Activated CD8-positive, alpha-beta memory T cell treated with anti-CD3 and anti-CD28 coated beads, Interleukin-2, amount 10 ng/mL, durations not matched to agents 7 days and 5 days (primary cell): ENCODE measurements at places on chromosomes 12 and 14.

- DNase-seq = no peak
Measured at GRCh38 chr14:78401866-78402265, 231.7 kb downstream of the NRXN3 start.

- no peak for DNase-seq
Measured at GRCh38 chr12:40444174-40444573, 219.4 kb downstream of the LRRK2 start.

- DNase-seq = no peak
Measured at GRCh38 chr14:29806124-29806517, 121.5 kb downstream of the PRKD1 start.

GRCh38 chr12:63404611-63405010 is 253.6 kb upstream of the AVPR1A start:
- no peak for DNase-seq

GRCh38 chr12:97260786-97261185 is 201.8 kb upstream of the RMST start:
- no peak for DNase-seq

GRCh38 chr12:27179400-27180214 is 64.5 kb upstream of the STK38L start:
- DNase-seq = peak; percentile 58

- no peak for DNase-seq
Measured at GRCh38 chr12:115255257-115255656, 571.3 kb upstream of the TBX3 start.

GRCh38 chr14:71632440-71632946 is 299.7 kb upstream of the RGS6 start:
- DNase-seq = no peak

DNA sequence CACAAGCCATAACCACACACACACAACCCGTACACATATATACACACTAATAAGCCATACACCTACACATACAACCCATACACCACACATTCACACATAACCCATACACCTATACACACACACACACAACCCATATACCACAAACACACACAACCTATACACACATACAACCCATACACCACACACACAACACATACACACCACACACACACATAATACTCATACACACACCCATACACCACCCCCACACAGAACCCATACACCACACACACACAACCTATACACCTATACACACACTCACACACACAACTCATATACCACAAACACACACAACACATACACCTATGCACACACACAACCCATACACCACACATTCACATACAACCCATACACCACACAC is 44.1 kb downstream of the TMEM121 start:
- no peak for DNase-seq

GRCh38 chr14:72634691-72635616 is 258.9 kb downstream of the DPF3 start:
- DNase-seq = peak; percentile 19

DNA sequence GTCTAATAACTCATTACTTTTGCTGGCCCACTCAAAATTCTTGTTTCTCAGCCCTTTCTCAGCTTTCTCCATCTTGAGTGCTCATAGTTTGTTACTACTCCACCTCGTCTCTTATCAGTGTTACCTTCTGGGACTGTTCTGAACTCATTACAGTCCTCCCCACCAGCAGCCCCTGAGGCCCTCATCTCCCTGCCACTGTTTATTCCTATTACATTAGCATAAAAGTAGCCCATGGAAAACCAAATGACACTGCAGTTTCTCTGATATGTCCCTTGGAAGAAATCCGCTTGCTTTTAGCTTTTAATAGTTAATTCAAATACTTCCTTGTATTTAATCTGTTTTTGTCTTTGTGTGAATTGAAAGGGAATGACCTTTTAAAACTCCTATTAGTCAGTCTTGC is 7.6 kb downstream of the AKAP6 start:
- no peak for DNase-seq

- peak; percentile 55 for DNase-seq
Measured at GRCh38 chr14:73787486-73788316, 63.9 kb upstream of the PTGR2 start.

DNA sequence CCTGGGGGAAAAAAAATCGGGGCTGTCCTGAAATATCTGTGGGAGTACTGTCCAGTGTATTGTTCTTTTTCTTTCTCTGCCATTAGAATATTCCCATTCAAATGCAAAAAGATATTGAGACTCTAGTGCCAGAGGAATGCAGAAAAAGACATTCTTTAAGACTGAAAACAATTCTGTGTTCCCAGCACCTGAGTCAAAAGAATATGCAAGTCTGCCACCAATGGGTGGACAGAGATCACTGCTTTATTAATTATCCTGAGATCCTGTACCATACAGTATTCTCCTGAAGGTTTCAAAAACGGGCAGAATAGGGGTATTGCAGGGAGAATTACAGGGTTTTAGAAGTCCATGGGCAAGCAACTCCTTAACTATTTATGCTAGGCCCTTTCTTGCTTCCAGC is 361.8 kb downstream of the C12orf50 start:
- no peak for DNase-seq

- DNase-seq = peak; percentile 68
Measured at GRCh38 chr12:98741196-98741555, 96.1 kb downstream of the APAF1 start.

- no peak for DNase-seq
Measured at GRCh38 chr12:110370732-110371231, 32.7 kb downstream of the ANAPC7 start.

DNA sequence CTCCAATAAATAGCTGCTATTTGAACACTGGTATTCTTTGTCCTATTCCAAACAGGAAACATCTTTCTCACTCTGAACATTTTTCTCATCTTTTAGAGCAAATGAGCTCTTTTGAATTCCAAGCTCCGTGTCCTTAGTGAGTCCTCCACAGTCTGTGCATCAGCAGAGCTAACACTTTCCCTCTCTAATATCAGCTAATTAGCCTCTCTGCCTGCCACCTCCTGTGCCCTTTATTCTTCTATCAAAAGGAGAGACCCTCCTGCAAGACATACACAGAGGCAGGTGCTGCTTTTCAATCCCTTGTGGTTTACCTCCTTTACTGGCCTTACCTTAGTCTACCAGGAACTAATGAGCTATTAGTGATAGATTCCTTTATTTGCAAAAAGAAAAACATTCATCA is 178.5 kb downstream of the SLC35F4 start:
- no peak for DNase-seq

DNA sequence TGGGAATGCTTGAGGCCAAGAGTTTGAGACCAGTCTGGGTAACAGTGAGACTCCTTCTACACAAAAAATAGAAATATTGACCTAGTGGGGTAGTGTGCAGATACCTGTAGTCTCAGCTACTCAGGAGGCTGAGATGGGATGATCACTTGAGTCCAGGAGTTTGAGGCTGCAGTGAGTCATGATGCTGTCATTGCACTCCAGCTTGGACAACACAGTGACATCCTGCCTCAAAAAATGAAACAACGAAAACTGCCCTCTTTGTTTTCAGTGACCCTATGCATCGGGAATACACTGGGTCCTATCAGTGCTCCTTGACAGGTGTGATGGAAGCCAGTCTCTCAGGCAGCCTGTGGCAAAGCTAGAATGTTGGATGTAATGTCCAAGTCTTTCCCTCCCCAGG is 311.5 kb upstream of the OR4E1 start:
- DNase-seq = no peak

- no peak for DNase-seq
Measured at GRCh38 chr12:129871991-129872972, 31.5 kb downstream of the TMEM132D start.
